ENCODE measurements at places on chromosomes 7 and 10.

- no peak for DNase-seq
Measured at GRCh38 chr10:130843051-130843653, 468.4 kb downstream of the TCERG1L start.

DNA sequence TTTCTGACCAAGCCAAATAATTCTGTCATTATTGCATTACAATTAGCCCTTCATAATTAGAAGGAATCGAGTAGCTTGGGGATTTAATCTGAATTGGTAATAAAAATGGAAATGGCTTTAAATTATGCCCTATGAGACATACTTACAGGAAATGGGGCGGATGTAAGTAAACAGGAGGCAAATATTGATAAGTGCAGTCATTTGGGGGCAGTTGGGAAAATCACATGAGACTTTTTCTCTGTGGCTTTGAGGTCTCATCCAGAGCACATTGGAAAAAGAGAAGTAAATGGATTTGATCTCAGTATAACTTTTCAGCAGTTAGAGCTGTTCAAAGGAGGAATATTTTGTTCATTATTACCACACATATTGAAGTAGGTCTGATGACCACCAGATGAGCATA, 307.8 kb upstream of the POM121L12 start:
- DNase-seq = no peak

DNA sequence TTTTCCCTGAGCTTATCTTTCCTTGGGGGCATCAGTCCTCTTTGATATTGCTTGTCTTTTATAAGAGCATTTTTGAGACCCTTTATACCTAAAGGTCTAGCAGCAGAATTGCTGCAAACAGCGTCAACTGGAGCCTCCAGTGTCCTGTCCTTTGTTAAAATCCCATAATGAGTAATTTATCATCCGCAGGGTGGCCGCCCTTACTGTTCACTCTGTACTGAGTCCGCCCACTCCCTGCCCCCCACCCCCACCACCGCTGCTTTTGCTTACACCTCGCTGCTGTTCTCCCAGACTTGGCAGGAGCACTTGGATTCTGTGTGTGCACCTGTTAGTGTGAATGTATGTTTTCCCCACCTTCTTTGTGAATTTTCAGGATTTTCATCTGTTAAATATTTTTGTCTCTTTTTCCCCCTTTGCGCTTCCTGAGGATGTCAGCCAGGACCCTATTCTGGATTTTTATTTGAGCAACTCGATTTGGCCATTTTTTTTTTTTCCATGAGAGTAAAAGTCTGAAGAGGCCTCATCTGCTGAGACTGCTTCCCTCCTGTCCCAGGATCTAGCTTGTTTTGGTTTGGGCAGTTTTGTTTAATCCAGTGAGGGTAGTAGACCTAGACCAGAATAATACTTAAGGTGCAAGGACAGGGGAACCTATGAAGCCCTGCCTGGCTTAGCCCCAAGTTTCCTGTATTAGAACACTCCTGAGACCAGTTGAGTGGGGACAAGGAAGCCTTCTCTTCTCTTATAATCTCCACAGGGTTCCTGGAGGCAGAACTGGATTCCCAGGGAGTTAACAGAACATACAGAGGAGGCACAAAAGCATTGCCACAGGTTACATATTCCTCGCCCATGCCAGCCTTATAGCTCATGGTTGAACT, 8.2 kb downstream of the AGFG2 start:
- DNase-seq = no peak

DNA sequence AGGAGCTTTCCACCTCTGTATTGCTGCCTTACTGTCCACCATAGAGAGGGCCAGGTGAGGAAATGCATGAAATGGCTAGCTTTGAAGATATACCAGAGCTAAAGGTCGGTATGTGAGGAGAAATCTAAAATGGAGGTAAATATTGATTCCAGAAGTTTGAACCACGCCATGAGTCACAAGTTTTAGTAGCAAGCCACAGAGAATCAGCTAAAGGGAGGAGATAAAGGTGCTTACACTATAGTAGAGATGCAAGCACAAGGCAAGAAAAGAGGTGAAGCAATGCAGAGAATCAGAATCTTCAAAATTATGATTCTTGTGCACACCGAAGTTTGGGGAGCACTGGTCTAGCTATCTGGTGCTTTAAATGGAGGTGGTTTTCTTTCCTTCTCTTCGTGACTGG, 3.0 kb upstream of the GSAP start:
- DNase-seq = no peak

GRCh38 chr7:107309296-107309695, 140.5 kb downstream of the HBP1 start:
- DNase-seq = no peak

Measured in activated CD4-positive, alpha-beta T cell treated with anti-CD3 and anti-CD28 coated beads, Interleukin-2, amount 50 U/mL, for 48 hours (primary cell).